Anterior cingulate cortex (tissue), 58 donors: ENCODE measurements at places on chromosomes 3 and 15.

DNA sequence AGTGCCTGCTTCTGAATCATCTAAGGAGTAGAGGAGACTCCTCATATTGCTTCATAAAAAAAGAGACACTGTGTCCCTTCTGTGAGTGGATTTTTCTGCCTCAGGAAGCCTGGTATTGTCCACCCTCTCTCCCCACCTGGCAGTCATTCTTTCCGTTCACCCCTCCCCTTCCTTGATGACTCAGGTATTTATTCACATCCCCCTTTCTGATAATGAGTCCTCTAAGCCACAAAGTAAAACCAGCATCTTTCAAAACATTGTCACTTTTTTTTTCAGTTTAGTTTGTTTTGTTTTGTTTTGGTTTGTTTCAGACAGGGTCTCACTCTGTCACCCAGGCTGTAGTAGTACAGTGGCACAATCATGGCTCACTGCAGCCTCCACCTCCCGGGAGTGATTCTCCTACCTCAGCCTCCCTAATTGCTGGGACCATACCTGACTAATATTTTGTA lies 65.2 kb upstream of the UBE2E1 start:
- DNase-seq = no peak

DNA sequence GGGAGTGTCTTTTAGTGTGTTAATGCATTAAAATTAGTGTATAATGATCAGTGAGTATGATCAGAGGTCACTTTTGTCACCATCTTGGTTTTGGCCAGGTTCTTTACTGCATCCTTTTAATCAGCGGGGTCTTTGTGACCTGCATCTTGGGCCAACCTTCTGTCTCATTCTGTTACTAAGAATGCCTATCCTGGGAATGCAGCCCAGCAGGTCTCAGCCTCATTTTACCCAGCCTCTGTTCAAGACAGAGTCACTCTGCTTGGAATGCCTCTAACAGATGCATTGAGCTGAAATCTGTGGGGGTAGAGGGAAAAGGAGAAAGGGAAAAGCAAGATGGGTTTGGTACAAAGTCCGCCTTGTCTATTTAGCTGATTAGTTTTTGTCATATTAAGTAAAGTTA lies 5.3 kb upstream of the BLOC1S6 start:
- DNase-seq = no peak

- DNase-seq = no peak
Measured at GRCh38 chr15:69098771-69099170, 61.7 kb upstream of the GLCE start.

DNA sequence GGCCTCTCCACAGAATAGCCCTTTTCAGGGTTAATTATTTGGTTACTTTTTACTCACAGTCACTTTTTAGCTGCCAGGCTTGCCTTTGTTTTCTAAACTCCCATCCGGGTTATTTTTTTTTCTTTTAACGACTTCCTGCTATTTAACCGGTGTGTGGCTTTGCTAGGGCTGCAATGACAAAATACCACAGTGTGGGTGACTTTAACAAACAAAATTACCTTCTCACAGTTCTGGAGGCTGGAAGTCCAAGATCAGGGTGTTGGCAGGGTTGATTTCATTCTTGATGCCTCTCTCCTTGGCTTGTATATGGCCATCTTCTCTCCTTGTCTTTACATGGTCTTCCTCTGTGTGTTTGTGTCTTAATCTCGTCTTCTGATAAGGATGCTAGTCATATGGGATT lies 91.5 kb downstream of the IL1RAP start:
- no peak for DNase-seq

GRCh38 chr15:35755237-35755802 lies 209.4 kb upstream of the DPH6 start:
- no peak for DNase-seq

DNA sequence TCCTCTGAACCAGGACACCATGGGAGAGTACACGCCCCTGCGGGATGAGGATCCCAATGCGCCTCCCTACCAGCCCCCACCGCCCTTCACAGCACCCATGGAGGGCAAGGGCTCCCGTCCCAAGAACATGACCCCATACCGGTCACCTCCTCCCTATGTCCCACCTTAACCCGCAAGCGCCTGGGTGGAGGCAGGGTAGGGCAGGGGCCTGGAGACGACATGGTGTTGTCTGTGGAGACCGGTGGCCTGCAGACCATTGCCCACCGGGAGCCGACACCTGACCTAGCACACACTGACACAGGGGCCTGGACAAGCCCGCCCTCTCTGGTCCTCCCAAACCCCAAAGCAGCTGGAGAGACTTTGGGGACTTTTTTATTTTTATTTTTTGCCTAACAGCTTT lies 21.2 kb upstream of the BSN start:
- DNase-seq = no peak

GRCh38 chr3:71356265-71356664 lies 227.3 kb downstream of the FOXP1 start:
- DNase-seq = no peak

- DNase-seq = no peak
Measured at GRCh38 chr3:175729466-175729865, 870.3 kb downstream of the NAALADL2 start.

DNA sequence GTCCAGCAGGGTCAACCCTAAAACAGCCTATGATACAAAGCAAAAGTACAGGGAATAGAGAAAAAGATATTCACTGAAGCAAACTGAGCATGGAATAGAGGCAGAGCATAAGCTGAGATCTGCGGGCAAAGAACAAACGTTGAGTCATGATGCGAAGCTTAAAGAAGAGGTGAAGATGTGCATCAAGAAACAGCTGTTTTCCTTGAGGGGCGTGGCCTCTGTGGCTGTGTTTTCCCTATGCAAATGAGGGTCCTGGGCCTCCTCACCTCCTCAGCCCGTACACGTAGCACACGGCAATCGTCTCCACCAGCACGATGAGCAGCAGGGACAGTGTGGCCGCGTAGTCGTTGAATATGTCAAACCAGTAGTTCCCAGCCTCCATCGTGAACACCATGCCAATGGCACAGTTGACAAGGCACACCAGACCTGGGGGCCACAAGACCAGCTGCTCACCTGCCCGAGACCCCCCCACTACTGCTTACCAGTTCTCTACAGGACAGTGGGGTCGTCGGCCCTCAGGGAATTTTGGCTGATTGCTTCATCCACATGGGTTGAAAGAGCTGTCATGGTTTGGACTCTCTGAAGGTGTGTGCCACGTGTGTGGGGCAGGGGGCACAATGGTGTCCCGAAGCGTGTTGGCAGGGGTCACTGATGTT lies 33.6 kb downstream of the SLC6A20 start:
- no peak for DNase-seq

GRCh38 chr15:44157679-44158078 lies 37.4 kb downstream of the FRMD5 start:
- DNase-seq = no peak

- no peak for DNase-seq
Measured at GRCh38 chr3:58696093-58696492, 29.5 kb upstream of the FAM3D start.

GRCh38 chr15:71060983-71061382 lies 54.3 kb upstream of the THSD4 start:
- no peak for DNase-seq

DNA sequence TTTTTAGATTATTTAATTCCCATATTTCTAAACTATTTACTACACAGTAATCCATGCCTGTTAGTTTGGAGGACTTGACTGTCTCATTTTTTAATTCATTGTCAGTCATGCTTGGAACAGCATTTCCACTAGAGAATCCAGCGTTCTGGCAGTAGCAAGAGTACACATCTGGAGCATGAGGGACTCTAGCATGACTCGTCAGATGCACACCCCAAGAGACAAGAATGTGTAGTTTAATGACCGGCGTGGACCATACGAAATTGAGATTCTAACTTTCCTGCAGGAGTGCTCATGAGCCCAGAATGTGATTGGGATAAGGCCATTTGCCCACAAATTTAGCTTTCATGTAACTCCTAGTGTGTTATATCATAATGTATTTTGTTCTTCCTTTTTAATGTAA lies 48.9 kb downstream of the ASB7 start:
- no peak for DNase-seq

- DNase-seq = no peak
Measured at GRCh38 chr15:30954674-30955073, 36.8 kb downstream of the MTMR10 start.

DNA sequence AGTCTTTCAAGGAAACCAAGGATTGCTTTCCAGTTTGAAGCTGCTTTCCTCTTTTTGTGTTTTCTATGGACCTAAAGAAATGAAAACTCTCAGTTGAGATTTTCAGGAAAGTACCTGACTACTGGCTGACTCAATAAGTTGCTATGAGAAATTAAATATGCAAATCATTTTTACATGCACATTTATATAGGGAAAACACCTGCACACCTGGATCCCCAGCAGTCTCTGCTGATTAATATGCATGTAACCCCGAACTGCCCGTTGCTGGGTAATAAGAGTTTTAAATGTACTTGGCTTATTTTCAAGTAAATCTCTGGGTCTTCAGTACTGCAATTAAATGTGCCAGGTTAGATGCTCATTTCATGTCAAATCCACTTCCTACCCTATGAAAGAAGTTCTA lies 77.2 kb downstream of the KBTBD8 start:
- DNase-seq = no peak

- peak; percentile 33 for DNase-seq
Measured at GRCh38 chr3:58490860-58491501, 915 bp upstream of the KCTD6 start.

- no peak for DNase-seq
Measured at GRCh38 chr3:115361806-115362205, 214.7 kb upstream of the ZBTB20 start.

DNA sequence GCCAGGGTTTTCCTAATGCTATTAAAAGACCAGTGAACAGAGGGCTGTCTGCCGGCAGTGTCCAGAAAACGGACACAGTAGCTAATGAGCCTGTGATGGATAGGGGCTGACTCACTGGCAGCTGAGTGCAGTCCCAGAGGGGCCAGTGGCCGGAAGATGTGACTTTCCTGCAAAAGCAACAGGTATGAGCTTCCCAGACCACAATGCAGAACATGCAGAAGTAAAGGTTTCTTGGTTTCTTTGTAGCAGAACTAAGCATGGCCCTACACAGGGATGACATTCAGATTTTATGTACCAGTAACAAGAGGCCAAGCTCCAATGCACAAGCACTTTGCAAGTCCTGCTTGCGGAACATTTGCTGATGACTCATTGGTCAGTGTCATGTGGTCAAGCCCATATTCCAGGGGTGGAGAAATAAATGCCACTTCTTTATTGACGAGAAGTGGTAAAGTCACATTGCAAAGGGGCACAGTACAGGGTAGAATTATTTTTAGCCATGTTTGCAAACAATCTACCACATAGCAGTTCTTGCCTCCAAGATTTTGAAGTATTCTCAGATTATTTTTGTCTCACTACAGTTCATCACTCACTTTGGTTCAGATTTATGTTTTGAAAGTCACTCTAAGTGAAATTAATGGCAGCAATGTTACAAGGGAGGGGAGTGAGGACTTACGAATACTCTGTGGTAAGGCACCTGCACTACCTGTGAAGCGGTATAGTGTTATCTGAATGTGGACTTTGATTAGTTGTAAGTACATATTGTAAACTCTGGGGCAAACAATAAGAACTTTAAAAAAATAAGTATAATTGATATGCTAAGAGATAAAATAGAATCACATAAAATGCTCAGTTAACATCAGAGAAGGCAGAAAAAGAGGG lies 263.3 kb downstream of the ABHD5 start:
- DNase-seq = no peak

DNA sequence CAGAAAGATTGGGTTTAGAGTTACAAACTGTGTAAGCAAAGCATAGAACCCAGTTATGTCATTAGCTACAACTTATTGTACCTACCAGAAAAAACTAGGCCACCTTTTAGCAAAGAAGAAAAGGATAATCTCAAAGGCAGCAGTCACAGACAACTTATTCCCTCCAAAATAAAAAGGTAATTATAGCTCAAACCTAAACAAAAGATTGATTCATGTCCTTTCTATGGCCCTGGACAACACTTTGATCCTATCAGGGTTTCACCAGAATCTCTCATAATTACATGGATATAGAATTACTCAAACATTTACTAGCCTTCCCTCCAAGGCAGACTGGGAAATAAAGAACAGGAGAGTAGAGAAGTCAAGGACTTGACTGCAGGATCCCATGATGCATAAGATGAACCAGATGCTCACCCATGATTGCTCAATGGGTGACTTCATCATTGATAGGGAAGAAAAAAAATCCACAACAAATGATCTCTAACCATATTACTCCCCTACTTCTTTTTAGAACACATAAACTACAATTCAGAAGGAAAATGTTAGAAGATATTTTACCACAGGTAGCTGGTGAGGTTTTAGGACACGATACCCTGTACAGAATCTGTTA lies 17.4 kb downstream of the DET1 start:
- DNase-seq = no peak

GRCh38 chr3:25747033-25747432 lies 36.2 kb downstream of the NGLY1 start:
- DNase-seq = no peak

DNA sequence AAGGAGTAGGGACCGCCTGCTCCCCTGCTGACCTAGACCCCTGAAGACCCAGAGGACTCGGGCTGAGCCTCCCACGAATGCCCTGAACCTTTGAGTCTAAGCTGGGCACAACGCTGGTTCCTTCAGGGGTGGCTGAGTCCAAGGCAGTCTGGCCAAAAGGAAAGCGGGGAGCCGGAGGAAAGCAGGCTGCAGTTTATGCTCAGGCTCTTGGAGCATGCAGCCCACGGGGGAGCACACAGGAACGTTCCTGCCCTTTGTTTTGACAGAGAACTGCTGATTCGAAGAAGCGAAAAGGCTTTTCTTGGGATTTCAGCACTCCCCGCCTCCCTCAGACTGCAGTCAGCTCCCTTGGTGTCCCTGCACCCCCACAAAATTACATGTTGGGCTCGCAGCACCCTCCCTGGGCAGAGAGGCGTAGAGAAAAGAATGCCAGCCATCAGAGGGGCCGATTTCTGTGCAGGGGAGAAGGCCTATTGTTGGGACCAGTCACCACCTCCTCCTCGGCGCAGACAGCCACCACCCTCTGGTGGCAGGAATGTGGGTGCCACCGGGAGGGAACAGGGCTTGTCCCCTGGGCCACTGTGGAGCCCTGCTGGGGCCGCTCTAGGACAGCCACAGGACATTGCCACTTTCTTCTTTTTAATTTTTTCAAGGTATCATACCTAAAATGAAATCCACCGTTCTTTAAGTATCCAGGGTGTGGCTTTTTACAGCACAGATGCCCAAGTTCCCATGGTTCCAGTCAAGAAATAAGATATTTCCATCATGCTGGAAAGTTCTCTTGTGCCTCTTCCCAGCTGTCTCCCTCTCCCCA lies 72.2 kb downstream of the SMAD6 start:
- DNase-seq = peak; percentile 57

- DNase-seq = no peak
Measured at GRCh38 chr3:66484106-66484844, 16.5 kb downstream of the LRIG1 start.

DNA sequence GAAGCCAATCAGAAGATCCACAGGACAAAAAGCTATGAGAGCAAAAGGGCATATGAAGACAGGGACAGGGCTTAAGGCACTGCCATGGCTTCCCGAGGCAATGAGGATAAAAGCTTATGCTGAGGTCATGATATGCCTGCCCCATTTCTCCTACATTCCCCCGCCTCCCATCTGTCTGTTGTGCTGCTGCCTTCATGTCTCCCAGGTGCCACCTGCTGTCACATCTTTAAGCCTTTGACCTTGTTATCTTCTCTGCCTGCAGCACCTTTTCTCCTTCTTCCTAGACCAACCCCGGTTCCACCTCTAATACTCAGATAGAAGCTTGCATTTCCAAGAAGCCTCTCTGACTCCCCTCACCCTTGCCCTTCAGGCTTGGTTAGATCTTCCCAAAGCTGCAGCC lies 213.8 kb downstream of the ARRDC4 start:
- no peak for DNase-seq

- DNase-seq = no peak
Measured at GRCh38 chr15:68989541-68990230, 24.8 kb upstream of the NOX5 start.
